Cerebellum (tissue), 4 donors: ENCODE measurements at places on chromosomes 1 and 21. TPM values are rescaled to one million over a fixed set of nuclear protein-coding genes. Genes with fewer than 3 reads are reported as not detected.

Gene C4BPB
- total RNA-seq = not detected

Gene IL22RA1
- not detected for total RNA-seq

Gene PGLYRP4
- not detected for total RNA-seq

Gene HCRTR1
- 0.64 TPM for total RNA-seq

Gene CACHD1
- total RNA-seq = 46.5 TPM

Gene EBNA1BP2
- total RNA-seq = 27.2 TPM

Gene DEPDC1
- 7.3 TPM for total RNA-seq

Gene HES3
- total RNA-seq = not detected

Gene TEDDM1
- not detected for total RNA-seq

Gene FASLG
- not detected for total RNA-seq

Gene BLACAT1
- total RNA-seq = 2.5 TPM

Gene TMEM82
- total RNA-seq = not detected

Gene LAX1
- not detected for total RNA-seq

Gene S100A10
- total RNA-seq = 1.8 TPM

Gene C1orf167
- not detected for total RNA-seq

Gene BNIPL
- total RNA-seq = 0.54 TPM

Gene PTGFR
- 3.0 TPM for total RNA-seq

Gene PFKL
- total RNA-seq = 77.6 TPM

Gene ERICH3
- 8.7 TPM for total RNA-seq

Gene ZMYND12
- 0.64 TPM for total RNA-seq

Gene LRRC53
- total RNA-seq = 0.27 TPM

Gene LSS
- 64.2 TPM for total RNA-seq

Gene S100A1
- total RNA-seq = 1.5 TPM

Gene KCNE2
- total RNA-seq = 0.45 TPM

Gene LAPTM5
- total RNA-seq = 7.8 TPM

Gene MYOG
- total RNA-seq = not detected

Gene C1orf87
- total RNA-seq = not detected

Gene ADPRS
- 13.0 TPM for total RNA-seq

Gene PRR9
- not detected for total RNA-seq
